ENCODE measurements at places on chromosomes 6 and 20. TPM values are rescaled to one million over a fixed set of nuclear protein-coding genes. Genes with fewer than 3 reads are reported as not detected.

GRCh38 chr6:159169193-159169555 lies at the start of gene FNDC1:
Gene FNDC1 (plus strand): TSS chr6:159169400. CDS start chr6:159169597, 197 bp downstream.
- DNase-seq, result no peak

DNA sequence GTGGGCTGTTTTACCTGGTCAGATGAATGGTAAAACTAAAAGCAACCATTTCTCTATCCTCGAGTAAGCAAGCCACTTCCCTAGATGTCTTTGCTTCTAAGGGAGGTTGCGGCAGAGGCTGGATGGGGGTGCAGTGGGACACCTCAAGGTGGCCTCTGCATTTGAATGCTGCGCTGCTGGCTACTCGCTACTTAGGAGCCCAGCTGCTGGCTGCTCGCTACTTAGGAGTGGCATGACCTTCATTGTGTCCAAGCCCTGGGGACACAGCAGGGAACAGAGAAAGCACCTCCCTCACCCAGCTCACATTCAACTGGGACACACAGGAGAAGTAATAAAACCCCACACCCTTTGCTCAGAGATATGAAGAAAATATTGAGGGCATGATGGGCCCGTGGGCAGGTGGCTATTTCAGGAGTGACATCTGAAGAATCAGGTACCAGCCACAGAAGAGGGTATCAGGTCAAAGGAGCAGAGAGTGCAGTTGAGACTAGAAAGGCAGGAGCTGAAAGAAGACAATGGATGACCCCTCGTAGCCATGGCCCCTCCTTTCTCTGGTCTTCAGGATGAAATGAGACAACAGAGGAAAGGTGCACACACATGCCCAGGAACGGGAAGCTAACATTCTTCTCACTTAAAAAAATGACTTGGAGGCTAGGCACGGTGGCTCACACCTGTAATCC lies 149.4 kb downstream of the ZMYND8 start:
- DNase-seq, result no peak

The CFAP61 gene
- total RNA-seq, result 1.4 TPM

The RBPJL gene
- not detected for total RNA-seq

All from lower leg skin (tissue), 4 donors.